SW 1271 (cell line): ENCODE measurements at places on chromosomes 6 and 20.

- no peak for DNase-seq
These were observed 112.1 kb downstream of the WDR27 start for GRCh38 chr6:169589699-169590257.

- DNase-seq = no peak
These were observed 23.9 kb downstream of the SERPINB6 start for GRCh38 chr6:2947445-2947844.

DNA sequence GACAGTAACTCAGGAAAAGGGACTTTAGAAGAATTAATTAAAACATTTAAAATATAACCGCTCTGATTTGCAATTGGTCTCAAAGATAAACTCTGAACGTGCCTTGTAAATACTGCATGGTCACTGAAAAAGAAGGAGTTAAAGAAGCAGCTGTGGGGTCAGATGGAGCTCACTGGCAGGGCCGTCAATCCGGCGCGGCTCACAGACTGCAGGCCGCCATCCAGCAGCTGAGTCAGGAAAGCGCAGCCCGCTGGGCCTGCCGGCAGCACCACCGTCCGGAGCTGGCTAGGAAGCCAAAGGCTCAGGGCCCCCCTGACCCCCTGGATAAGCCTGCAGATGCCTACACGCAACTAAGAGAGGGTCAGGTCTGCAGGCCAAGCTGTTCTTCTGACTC is 54.2 kb upstream of the FRMD1 start:
- DNase-seq = no peak

DNA sequence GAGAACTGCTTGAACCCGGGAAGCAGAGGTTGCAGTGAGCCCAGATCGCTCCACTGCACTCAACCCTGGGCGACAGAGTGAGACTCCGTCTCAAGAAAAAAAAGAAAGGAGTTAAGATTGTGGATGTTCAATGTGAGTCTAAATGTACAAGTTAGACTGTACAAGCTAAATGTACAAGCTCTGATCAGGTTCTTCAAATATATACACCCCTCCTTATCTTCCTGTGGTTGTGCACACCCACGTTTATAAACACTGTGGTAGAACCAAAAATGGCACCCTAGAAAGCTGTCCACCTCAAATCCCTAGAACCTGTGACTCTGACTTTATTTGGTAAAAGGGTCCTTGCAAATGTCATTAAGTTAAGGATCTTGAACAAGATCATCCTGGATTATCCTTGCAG is 11.2 kb upstream of the RANBP9 start:
- DNase-seq = no peak

GRCh38 chr6:128028183-128028582 is 127.3 kb upstream of the THEMIS start:
- no peak for DNase-seq

GRCh38 chr6:39430871-39431523 is 108.5 kb upstream of the KCNK16 start:
- no peak for DNase-seq

GRCh38 chr6:37103169-37104039 is 66.5 kb upstream of the PIM1 start:
- peak; percentile 43 for DNase-seq

DNA sequence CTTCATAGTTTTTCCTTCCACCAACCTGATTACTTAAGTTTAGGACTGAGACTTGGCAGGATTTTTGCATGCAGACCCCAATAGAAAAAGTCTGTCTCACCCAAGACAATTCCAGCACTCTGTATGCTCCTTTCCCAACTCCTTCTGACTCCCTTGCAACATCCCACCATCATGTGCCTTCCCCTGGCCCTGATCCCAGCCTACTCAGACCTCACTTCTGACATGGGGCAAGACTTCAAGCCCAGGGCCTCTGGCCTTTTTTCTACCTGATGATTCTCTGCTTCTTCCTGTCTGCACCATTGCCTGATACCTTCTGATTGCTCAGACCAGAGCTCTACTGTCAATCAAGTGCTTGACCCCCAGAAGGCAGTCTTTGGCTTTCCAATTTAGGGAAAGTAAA is 96.6 kb downstream of the HAO1 start:
- no peak for DNase-seq

DNA sequence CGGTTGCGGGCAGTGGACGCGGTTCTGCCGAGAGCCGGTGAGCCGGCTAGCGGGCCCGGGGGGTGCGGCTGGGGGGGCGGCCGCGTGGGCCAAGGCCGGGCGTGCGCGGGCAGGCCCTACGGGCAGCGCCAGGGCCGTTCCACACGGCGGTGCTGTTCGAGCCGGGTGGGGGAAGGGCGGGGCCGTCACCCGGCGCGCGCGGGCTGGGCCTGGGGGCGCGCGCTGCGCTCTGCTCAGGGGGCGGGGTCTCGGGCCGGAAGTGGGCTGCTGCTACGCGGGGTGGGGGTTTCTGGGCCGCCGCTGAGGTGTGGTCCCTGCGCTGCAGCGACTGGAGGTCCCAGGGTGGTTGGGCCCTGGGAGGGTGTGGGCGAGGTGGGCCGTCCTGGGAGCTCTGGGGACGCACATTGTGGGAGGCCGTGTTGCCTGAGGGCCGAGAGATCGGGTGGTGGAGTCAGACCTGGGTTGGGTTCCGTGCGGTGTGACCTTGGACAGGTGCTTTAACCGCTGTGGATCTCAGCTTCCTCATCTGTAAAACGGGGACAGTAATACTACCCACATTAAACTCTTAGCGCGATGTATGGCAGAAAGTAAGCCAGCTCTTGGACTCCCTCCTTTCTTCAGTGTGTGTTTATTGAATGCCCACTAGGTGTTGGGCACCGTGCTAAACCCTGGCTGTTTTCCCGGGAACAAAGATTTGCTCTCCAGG is 391 bp downstream of the MAPRE1 start:
- peak; percentile 78 for DNase-seq

DNA sequence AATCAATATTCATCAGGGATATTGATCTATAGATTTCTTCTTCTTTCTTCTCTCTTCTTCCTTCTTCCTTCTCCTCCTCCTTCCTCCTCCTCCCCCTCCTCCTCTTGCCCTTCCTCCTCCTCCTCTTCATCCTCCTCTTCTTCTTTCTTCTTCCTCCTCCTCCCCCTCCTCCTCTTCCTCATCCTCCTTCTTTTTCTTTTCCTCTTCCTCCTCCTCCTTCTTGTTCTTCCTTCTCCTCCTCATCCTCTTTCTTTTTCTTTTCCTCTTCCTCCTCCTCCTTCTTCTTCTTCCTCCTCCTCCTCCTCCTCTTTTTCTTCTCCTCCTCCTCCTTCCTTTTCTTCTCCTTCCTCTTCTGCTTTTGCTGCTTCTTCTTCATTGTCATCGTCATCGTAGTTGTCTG is 52.4 kb upstream of the SERINC1 start:
- no peak for DNase-seq

GRCh38 chr6:144104488-144104887 is 9.1 kb upstream of the SF3B5 start:
- no peak for DNase-seq

GRCh38 chr20:32993496-32994050 is 10.7 kb downstream of the SUN5 start:
- DNase-seq = no peak

- DNase-seq = no peak
These were observed 139.2 kb downstream of the PREX1 start for GRCh38 chr20:48688579-48688978.

DNA sequence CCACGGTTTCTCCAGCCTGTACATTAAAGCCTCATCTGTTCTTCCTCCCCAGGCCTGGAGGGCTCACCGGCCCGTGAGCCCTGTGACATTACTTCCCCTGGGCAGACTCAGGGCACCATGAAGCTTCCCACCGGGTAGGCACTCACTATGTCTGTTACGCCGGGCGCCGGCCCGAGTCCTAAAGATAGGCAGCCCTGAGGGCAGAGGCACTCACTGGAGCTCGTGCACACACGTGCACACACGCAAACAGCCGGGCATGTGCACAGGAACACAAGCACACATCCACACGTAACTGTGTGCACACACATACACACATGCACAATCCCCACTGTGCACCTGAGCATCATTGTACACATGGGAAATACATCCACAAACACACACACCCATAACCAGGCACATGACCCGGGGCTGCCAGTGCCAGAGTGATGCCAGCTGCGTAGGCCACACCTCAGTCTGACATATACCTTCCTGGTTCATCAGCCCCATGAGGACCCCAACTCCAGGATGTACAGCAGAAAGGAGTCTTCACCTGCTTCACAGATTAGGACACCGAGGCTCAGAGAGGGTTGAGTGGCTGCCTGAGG is 83.7 kb downstream of the YTHDF1 start:
- no peak for DNase-seq

DNA sequence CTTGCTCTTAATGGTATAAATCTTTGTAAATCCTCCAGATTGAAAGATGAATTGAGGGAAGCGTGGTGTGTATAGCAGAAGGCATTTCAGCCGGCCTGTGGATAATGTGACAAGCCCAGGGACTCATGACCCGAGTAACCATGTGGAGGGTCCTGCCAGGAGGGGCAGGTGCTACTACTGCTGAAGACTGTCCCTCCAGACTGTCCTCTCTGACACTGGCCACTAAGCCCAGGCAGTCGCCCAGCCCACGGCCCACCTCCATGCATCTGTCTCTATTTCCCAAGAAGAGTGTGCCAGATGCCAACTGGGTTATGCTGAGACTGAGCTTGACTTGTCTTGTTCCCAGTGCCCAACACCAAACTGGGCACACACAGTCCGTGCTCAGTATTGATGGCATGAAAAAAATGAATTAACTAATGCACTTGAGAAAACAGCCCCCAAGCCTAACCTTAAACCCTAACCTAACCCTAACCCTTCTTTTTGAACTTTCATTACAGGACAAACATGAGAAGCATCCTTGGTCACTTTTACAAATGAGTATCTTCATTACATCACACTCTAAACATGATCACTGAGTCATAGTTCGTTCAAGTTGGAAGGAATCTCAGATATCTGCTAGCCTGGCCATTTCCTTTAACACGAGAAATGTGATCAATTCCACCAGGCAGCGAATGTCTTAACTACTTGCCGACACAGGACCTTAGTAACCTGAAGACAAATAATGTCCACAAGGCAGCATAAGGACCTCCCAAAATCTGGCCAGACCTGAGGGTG is 182.2 kb upstream of the RREB1 start:
- no peak for DNase-seq

- DNase-seq = no peak
These were observed 106.7 kb downstream of the MAP3K5 start for GRCh38 chr6:136685540-136686108.

- no peak for DNase-seq
These were observed 20.0 kb downstream of the ITPR3 start for GRCh38 chr6:33641144-33641543.

DNA sequence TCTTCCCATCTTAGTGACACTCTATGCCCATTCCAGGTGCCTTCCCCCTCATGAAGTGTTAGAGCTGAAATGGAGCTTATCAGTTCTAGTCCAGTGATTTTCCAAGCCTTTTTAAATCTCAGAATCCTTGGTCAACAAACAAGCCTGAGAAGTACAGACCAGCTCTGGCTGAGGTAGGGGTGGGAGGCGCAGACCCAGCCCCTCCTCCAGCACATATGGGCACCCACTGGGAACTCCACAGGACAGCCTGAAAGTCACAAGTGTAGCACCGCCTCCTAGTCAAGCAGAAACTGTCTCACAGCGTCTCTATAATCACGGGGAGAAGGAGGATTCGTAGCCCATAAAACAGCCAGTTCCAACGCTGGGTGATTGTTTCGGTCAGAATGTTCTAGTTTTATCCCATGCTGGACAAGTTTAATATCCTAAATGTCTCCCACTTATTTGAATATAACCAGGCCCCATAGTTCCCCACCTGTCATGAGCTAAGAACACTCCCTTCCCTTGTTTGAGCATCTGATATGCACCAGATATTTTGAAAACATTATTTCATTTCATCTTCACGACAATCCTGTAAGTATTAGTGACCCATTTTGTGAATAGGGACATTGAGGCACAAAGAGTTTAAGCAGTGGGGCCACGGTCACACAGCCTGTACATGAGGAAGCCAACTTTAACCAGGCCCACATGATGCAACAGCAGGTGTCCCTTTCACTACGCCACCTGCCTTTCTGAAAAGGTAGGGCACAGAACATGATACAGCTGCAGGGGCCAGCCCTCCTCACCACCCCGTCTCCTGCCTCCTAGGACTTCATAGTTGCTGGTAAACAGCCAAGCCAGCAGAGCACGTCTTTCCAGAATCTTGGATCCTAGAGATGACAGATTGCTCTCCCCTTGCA is 40.1 kb downstream of the TRAF3IP2 start:
- no peak for DNase-seq

DNA sequence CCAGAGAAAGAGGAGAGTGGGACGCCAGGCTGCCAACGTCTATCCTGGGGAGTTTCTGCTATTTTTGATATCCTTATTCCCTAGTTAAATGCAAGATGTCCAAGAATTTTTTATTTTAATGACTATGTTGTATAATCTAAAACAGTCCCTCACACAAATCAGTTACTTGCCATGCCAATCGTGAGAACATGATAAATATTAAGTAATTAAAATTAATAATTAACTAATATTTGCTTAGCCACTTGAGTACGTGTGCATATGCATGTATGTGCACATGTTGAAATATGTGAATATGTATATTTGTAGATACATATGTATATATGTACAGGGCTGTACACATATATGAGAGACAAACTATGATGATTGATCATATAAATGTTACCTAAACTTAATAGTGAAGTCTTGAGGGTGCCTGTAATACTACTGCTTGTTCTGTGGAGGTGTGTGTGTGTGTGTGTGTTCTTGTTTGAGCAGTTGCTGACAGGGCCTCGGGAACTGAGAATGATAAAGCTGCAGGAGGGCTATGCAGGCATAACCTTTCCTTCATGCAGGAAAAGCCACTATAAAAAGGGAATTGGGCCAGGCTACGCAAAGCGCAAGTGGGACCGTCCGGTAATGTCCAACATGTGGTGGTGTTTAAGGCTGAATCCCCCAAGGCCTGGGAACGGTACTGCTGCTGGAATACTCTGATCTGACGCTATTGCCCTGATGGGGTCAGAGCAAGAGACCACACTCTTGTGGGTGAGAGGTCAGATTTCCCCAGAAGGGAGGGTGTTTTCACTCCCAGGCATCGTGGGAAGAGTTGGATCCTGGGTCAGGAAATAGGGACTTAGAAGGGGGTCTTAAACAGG is 148.3 kb upstream of the TBX18 start:
- DNase-seq = no peak

- DNase-seq = no peak
These were observed 514.1 kb upstream of the NRSN1 start for GRCh38 chr6:23611776-23612381.

DNA sequence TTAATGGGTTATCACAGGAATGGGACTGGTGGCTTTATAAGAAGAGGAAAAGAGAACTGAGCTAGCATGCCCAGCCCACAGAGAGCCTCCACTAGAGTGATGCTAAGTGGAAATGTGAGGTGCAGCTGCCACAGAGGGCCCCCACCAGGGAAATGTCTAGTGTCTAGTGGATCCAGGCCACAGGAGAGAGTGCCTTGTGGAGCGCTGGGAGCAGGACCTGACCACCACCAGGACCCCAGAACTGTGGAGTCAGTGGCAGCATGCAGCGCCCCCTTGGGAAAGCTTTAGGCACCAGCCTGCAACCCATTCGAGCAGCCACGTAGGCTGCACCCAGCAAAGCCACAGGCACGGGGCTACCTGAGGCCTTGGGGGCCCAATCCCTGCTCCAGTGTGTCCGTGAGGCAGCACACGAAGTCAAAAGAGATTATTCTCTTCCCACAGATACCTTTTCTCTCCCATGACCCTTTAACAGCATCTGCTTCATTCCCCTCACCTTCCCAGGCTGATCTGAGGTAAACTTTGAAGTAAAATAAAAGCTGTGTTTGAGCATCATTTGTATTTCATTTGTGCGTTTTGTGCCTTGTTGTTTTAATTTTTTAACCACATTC is 4.4 kb downstream of the HLA-E start:
- no peak for DNase-seq
